ENCODE measurements at places on chromosomes 16 and 17.

DNA sequence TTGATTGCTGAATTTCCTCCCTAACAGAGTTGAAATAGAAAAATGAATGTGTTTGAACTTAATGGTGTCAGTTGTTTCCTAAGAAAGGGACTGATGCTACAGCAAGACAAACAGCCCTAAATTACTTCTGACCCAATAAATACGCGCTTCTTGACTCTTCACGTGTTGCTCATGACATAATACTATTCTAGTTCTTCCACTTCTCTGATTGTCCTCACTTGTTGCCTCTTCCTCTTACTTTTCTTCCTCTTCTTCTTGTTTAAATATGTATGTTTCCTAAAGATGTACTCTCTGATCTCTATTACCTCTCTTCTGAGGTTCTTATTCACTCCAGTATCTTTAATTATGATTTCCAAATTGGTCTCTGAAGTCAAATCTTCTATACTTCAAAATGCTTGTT is 32.4 kb downstream of the RNF43 start:
- no peak for DNase-seq

DNA sequence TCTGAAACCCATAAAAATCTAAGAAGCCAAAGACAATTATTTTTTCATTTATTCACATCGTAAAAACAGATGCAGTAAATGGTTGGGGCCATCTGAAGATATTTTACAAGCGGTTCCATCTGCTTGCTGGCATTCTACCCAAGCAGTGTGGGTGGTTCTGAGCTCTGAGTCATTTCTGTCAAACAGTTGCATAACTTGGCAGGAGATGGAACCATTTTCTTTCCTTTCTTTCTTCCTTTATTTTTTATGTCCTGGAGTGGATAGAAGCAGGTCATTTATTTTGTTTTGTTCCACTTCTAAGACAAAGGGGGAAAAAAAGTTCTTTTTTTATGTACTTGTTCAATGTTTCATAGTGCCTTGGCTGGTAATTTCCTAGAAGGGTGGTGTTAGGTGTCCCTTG is 1151.9 kb upstream of the GOT2 start:
- DNase-seq: peak; percentile 66

GRCh38 chr16:57807252-57807967 is 5.1 kb upstream of the KIFC3 start:
- DNase-seq: peak; percentile 50

DNA sequence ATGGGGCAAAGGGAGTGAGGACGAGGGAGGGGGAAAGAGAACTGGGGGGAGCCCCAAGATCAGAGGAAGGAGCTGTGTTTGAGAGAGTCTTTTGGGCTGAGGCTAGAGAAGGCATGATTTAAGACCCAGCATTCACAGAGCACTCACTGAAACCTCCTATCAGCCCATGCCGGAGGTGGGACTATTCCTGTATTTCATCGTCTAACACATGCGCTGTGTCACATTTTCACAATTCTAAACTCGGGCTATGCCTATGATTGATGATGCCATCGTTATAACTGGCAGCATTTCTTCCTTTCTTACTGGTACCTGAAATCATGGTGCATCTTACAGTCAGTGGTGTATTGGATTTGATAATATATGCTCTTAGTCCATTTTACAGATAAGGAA is 3.5 kb downstream of the FAM171A2 start:
- DNase-seq: no peak

DNA sequence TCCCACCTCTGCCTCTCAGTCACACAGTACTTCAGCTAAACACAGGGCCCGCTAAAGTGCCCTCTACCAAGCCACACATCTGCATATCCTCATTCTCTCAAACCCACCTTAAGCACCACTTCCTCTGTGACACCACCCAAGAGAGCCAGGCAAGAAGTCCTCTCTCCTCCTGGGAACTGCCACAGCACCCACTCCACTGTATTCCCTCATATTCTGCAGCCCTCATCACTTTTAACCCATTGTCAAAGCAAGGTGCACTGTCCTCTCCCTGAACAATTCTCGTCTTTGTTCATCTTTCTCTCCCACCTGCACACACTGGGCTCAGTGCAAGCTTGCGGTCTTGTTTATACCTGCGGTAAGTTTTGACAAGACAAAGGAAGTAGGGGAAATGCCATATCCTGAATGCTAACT is 13.6 kb downstream of the CHD9 start:
- no peak for DNase-seq

DNA sequence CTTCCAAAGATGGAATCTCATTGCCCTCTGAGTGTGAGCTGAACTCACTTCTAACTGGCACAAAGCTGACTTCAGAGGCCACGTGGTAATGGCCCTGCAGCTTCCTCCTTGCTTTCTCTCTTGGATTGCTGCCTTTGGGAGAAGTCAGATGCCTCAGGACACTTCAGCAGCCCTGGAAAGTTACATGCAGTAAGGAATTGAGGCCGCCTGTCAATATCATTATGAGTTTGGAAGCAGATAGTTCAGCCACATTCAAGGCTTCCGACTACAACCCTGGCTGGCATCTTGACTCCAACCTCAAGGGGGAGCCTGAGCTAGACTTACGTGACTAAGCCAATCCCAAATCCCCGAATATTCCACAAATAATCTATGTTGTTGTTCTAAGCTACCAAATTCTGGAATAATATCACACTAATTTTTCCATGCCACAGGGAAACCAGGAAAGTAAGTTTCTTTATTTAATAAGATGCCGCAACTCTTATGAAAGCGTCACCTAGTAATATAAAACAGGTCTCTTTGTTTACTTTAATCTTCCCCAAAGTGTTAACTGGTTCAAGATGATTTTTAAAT is 13.6 kb downstream of the CEP20 start:
- peak; percentile 88 for DNase-seq

DNA sequence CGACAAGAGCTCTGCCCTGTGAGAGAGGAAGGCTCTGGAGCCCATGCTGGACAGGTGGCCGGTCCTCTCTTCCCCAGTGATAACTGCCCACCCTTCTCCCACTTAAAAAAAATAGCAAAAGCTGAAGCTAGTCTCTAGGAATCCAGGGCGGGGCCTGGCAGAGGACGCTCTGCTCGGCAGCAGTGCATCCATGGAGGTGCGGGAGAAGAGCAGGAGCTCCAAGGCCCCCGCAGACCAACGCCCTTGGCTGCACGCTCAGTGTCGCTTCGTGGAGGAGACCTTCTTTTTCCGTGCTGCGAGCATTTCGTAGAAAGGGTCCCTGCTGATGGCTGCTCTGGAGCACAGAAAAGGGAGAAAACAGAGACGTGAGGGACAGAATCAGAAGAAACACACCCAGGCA is 98.6 kb upstream of the DNAH17 start:
- DNase-seq: no peak

DNA sequence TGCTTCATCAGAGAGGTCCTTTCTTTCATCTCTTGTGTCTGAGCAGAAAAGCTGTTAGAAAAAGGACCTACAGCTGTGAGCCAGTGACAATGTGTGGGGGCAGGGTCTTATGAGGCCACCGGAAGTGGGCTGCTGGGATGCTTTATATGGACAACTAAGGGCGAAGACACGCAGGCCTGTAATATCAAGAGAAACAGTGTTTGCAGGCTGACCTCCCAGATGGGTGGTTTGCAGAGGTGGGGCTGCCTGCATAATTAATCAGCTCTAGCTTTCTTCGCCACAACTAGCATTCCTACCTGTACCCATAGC is 30.4 kb upstream of the SALL1 start:
- DNase-seq: no peak

- DNase-seq: peak; percentile 90
Measured at GRCh38 chr17:59845595-59846393, 46.9 kb downstream of the TUBD1 start.

GRCh38 chr17:78903101-78903779 is at the start of gene CEP295NL:
Gene CEP295NL, minus strand, starts transcription at chr17:78903201. Its CDS starts 1,373 bp downstream, at chr17:78901828.
- DNase-seq: peak; percentile 56

DNA sequence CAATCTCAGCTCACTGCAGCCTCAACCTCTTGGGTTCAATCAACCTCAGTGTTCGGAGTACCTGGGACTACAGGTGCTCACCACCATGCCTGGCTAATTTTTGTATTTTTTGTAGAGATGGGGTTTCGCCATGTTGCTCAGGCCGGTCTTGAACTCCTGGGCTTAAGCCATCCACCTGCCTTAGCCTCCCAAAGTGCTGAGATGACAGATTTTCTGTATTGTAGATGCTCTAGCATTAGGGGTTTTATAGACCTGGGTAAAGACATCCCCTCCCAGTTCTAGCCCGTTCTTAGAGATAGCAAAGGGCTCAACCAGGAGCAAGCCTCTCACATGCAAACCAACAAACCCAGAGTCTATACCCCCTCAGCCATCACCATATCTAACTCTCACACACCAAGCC is 57.3 kb downstream of the XYLT1 start:
- no peak for DNase-seq

DNA sequence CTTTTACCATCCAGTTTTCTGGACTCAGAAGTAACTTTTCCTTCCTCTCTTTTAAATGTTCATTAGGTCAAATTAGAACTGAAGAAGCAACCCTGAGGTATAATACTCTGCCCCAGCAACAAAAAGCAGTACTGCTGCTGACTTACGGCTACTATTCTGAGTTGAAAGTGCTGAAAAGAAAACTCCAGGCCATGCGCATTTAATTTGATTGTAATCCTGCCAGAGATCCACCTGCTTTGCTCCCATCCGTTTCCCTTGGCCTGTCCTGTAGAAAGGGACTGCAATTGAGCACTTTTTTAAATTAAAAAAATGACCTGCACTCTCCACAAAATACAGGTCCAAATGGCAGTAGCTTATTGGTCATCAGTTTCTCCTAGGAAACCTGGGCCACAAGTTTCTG is 61.6 kb downstream of the PITPNC1 start:
- no peak for DNase-seq

DNA sequence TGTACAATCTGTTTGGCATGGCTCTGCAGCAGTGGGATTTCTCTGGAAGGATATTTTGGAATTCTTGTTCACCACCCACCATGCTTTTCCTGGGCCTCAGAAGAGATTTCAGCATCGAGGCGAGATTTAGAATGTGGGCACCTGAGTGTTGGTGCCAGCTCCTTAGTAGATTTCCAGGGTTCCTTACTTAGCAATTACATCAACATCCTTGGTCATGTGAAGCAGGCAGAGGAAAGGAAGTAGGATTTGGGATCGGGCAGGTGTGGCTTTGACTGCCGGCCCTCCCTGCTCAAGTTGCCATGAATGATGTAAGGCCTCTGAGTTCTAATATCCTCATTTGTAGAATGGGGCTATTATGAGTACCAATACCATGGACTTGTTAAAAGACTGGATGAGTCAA is 13.1 kb upstream of the RBFOX1 start:
- DNase-seq: no peak

DNA sequence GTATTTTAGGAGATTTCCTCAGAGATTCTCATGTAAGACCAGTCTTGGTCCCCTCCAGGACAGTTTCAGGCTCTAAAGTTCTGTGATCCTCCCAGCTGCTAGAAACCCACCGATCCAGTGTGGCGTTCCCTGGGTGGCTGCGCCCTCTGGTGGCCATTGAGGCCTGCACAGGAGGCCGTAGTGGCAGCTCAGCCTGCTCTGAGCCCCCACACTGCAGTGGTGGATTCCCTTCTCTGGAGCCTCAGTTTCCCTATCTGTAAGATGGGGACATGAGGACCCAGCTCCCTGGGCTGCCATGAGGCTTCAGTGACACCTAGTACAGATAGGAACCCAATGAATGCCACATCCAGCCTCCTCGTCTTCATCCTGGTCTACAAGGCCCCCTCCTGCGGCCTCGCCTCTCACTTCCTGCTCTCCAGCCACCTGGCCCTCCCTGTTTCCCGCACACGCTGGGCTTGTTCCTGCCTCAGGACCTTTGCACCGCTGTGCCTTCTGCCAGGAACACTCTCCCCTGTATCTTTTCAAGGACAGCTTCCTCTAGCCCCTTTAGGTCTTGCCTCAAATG is 16.5 kb downstream of the CCDC102A start:
- DNase-seq: peak; percentile 78

- no peak for DNase-seq
Measured at GRCh38 chr17:8046929-8047768, 8.3 kb downstream of the ALOX15B start.

DNA sequence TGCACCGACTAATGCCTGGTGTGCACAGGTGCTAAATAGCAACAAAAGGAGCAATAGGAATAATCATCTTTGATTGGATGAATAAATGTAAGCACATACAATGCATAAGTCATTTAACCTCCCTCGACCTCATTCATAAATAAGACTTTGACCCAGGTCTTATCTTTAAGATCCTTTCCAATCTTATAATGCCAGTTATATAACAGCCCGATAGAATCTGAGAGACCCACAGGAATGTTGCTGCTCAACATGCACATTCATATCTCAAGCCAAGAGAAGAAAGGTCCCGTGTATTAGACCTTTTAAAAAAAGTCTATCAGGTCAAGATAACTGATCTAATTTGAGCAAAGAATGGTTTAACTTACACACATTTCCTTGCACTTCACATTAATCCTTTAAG is 146.8 kb upstream of the SOX9 start:
- no peak for DNase-seq

DNA sequence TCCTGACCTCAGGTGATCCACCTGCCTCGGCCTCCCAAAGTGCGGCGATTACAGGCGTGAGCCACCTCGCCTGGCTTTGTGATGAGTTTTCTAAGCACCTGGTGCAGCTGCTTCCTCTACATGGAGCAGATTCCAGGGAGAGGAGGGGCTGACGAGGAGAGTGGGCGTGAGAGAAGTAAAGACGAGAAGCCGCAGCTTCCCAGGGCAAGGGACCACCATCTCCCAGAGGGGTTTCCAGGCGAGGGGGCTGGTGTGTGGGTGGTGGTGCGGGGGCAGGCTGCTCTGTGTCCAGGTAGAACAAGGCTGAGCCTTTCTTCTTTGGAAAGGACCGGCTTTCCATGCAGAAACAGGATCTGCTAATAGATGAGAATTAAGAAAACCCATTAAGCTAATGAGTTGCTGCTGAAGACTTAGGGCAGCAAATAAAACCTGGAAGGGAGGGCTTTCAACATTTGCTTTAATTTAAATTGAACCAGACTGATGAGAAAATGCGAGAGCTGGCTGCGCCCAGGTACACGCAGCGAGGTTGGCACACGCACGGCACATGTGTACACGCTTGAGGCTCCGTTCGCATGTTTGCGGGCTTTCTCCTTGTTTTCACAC is 236.7 kb downstream of the RBFOX3 start:
- DNase-seq: no peak
